NCI-H1930 (cell line): ENCODE measurements at places on chromosomes 7 and 10.
A peak's percentile ranks its signal among the peaks of the same experiment; 100 is the strongest.

DNA sequence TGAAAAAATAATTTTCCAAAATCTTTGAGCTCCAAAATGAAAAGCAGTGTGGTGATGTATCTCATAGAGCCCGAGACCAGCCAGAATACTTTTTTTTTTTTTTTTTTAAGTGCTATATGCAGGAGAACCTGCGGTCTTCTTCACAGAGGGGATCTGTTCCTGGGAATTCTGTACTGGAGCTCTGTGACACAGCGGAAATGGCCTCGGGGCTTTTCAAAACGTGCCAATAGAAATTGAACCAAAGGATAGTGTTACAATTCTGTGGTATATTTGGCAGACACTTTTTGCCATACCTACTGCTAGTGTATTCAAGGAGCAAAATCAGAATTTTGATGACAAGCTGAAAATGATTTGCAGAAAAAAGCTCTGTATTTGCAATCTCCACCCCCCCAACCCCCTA lies 1429.3 kb upstream of the LRRTM3 start:
- DNase-seq: no peak

DNA sequence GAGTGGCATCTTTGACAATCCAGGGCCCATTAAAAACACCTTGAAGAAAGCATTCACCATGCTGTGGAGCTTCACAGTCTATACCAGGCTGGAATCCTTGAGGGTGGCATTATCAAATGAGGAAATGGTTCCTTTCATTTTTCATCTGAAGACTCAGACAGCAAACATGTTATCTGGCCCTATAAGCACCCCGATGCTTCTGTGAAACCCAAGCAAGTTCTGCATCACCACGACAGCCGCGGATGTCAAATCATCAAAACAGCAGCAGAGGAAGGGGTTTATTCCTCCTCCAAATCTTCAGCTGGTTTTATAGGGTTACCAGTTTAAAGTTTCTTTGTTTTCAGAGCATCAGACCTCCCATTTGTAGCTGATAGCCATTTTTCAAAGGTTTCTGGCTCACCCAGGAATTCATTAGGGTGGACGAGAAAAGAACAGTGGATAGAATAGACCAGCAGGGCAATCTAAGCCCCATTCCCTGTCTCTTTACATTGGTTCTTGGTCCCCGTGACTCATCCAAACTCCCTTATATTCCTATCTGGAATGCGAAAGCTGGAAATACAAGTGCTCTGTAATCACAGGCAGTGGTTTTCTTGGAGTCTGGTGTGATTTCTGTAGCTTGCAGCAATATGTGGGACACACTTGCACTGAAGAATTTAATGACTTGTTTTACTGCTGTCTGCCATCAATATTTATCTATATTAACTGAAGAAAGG lies 217.9 kb downstream of the SKAP2 start:
- DNase-seq: no peak

- DNase-seq: no peak
Measured at GRCh38 chr7:31642681-31643115, 44.3 kb upstream of the PPP1R17 start.

DNA sequence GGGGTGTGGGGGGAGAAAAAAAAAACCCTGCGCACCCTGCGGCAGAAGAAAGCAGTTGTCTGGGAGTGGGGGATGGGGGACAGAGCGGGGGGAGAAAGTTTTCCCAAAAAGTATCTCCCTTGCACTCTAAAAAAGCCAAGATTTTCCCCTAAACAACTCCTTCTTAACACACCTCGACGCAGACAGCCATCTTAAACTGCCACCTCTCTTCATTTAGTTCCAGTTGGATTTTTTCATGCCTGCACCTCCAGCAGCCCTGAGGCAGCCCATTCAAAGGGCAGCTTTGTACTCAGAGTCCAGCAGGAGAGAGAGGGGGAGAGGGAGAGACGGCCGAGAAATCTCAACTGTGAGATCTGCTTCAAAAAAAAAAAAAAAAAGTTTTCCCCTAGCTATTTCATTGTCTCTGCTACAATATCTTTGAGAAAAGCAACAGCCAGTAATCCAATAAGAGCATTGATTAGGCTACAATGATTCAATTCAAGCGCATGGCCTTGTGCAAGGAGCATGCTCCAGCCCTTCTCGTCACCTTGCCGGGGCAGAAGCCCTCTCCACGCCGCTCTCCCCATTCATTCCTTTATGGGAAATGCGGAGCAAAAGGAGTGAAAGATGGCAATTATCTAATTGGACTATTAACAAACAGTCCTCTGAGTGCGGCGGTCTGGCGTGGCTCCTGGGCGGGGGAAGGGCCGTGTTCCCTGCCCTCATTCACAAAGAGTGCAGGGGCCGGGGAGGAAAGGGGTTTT lies 939 bp upstream of the VAX1 start:
- no peak for DNase-seq

- DNase-seq: no peak
Measured at GRCh38 chr7:19489162-19489820, 219.5 kb downstream of the POLR1F start.

GRCh38 chr7:55502124-55502857 lies 70.0 kb downstream of the VOPP1 start:
- DNase-seq: peak; percentile 73

- no peak for DNase-seq
Measured at GRCh38 chr7:98334081-98334480, 52.6 kb downstream of the BRI3 start.

GRCh38 chr7:87564296-87564963 lies 36.3 kb downstream of the ABCB1 start:
- DNase-seq: no peak

GRCh38 chr7:27947586-27948278 lies 207.8 kb downstream of the TAX1BP1 start:
- no peak for DNase-seq

GRCh38 chr10:46250898-46251856 lies 35.6 kb upstream of the ANTXRL start:
- DNase-seq: no peak

DNA sequence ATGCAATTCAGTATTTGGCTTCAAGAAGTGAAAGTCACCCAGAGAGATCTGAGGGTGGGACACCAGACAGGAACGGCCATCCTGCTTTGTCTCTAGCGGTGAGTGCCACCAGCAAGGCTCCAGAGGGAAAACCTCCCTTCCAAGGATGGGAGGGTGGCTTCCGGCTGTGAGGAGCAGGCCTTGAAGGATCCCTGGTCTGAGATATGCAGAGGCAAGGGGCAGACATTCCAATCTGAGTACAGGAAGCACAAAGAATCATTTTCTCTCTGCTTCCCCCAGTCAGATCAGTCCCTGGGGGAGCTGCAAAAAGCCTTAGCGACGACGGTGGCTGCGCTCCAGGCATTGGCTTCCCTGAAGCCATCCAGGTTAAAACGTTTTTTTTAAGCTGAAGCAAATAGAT lies 167.4 kb downstream of the TEX36 start:
- no peak for DNase-seq
